ENCODE measurements at places on chromosomes 6 and 20. TPM values are rescaled to one million over a fixed set of nuclear protein-coding genes. Genes with fewer than 3 reads are reported as not detected.

Gene MATN4
- total RNA-seq = not detected

Gene UNC5CL
- 0.26 TPM for total RNA-seq

Gene C6orf118
- total RNA-seq = not detected

Gene NR2E1
- not detected for total RNA-seq

Gene RIPOR2
- total RNA-seq = 4.6 TPM

Gene LBP
- 2.1 TPM for total RNA-seq

Gene OR12D3
- total RNA-seq = not detected

Gene HRH3
- not detected for total RNA-seq

Gene EDN3
- total RNA-seq = not detected

Gene RIMS1
- 7.8 TPM for total RNA-seq

Gene SAMD10
- total RNA-seq = 0.65 TPM

Gene FAM217A
- total RNA-seq = not detected

Gene RANBP9
- 75.0 TPM for total RNA-seq

Gene ADAM33
- 2.2 TPM for total RNA-seq

Gene ARMH2
- total RNA-seq = not detected

Gene MYMX
- total RNA-seq = not detected

Gene PRND
- not detected for total RNA-seq

Gene BCAS4
- total RNA-seq = 5.5 TPM

Gene DZANK1
- total RNA-seq = 1.2 TPM

Gene TNXB
- total RNA-seq = 41.1 TPM

Gene TUBB1
- total RNA-seq = not detected

Gene NRM
- total RNA-seq = 3.5 TPM

Gene WFDC12
- total RNA-seq = not detected

Gene THEMIS
- not detected for total RNA-seq

Gene ANKEF1
- total RNA-seq = 1.9 TPM

Gene HS3ST5
- total RNA-seq = not detected

Gene FKBP1C
- total RNA-seq = 0.65 TPM

Gene AVP
- not detected for total RNA-seq

Gene PNPLA1
- not detected for total RNA-seq

Gene VIP
- not detected for total RNA-seq

Gene HLA-DQB2
- not detected for total RNA-seq

Gene FGD2
- total RNA-seq = not detected

Gene MLN
- total RNA-seq = not detected

Gene CNKSR3
- 13.8 TPM for total RNA-seq

Gene NMBR
- total RNA-seq = not detected

Data from articular chondrocyte of knee joint (primary cell).